ENCODE measurements at places on chromosomes 16 and 17. TPM values are rescaled to one million over a fixed set of nuclear protein-coding genes. Genes with fewer than 3 reads are reported as not detected.

- H3K4me3 ChIP-seq = peak overlapping the region; percentile 72
- H3K27ac ChIP-seq = peak overlapping the region; percentile 76
- peaks cover 55% of the 10 kb centered on the region for H3K4me1 ChIP-seq
- H3K36me3 ChIP-seq = no peaks in the 10 kb centered on the region
- no peaks in the 10 kb centered on the region for H3K27me3 ChIP-seq
These were observed 4.1 kb upstream of the NHERF1 start for GRCh38 chr17:74744349-74744713.

Gene FN3K
- total RNA-seq = 1.6 TPM

- peaks cover 14% of the 10 kb centered on the region for H3K4me1 ChIP-seq
- no peak for DNase-seq
- H3K4me3 ChIP-seq = no peak overlapping the region
- peaks cover 7% of the 10 kb centered on the region for H3K27me3 ChIP-seq
- H3K36me3 ChIP-seq = no peaks in the 10 kb centered on the region
These were observed 423 bp upstream of the ASGR2 start for GRCh38 chr17:7114875-7115614.

DNA sequence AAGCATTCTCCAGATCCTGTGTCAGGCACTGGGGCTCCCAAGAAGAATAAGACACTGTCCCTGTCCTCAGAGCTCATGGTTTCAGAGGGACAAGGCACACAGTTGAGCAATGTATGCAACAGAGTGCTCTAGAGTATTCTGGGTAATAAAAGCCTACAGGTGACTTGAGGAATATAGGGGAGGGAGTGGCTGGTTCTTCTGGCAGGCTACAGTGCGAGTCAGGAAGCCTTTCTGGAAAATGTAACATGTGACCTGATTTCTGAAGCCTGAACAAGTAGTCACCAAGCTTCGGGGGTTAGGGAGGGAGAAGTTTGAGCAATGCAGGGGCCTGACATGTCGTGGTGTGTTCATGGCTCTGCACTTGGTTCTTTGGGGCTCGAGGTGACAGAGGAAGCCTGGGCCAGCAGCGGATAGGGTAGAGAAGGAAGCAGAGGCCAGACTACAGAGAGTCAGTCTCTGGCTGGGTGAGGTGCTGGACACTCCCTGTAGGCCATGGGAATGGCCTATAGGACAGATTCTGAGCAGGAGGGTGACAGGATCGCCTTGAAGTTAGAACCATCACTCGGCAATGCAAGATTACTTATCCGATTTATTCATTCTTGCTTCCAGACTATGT is 16.0 kb upstream of the LRRC75A start:
- H3K27me3 ChIP-seq = no peaks in the 10 kb centered on the region
- no peak for DNase-seq
- no peaks in the 10 kb centered on the region for H3K36me3 ChIP-seq
- no peak overlapping the region for H3K4me3 ChIP-seq
- H3K27ac ChIP-seq = no peak overlapping the region

- no peaks in the 10 kb centered on the region for H3K36me3 ChIP-seq
- no peaks in the 10 kb centered on the region for H3K4me1 ChIP-seq
- peaks cover 17% of the 10 kb centered on the region for H3K27me3 ChIP-seq
These were observed 78.4 kb downstream of the VAT1L start for GRCh38 chr16:77866752-77867151.

DNA sequence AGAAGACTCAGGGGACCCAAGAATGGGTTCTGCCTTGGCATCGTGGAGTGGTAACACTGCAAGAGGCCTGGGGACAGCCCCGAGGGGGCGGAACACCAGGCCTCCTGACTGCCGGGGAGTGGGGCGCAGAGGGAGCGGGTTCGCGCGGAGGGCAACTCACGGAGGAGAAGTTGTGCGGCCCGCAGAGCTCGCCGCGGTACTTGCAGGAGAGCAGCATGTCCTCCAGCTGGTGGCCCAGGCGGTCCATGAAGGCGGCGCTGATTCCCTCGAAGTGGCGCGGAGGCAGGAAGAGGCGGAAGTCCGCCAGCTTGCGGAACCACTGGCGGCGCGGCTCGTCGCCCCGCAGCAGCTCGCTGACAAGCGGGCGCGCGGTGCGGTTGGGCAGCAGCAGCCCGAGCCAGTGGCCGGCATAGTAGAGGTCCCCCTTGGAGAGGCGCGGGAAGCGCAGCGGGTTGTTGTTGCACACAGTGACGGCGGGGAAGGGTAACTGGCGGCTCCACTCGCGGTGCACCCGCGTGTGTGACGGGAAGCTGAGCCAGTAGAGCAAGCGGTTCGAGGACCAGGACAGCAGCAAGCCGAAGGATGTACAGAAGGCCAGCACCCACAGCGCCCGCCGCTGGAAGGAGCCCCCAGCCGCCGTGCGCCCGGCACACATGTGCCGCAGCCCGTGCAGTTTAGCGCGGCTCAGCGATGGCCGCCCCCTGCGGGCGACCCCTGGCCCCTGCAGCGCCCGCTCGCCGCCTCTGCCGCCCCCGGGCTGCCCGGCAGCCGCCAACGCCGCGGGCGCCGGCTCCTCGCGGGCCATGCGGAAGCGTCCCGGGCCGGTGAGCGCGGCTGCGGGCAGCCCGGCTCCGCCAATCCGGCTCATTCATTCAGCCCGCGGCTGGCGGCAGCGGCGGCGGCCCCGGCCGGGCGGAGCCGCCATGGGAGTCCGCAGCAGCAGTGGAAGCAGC is 1.6 kb downstream of the ASIC2 start:
- H3K4me3 ChIP-seq = peak overlapping the region; percentile 47
- H3K27me3 ChIP-seq = peaks cover 44% of the 10 kb centered on the region
- H3K27ac ChIP-seq = no peak overlapping the region
- peaks cover 3% of the 10 kb centered on the region for H3K4me1 ChIP-seq
- no peak for DNase-seq

Gene ADAM11
- 0.31 TPM for total RNA-seq

GRCh38 chr16:70753694-70754325 is 47.1 kb downstream of the VAC14 start:
- H3K27me3 ChIP-seq = no peaks in the 10 kb centered on the region
- H3K36me3 ChIP-seq = no peaks in the 10 kb centered on the region
- no peak for DNase-seq
- H3K27ac ChIP-seq = no peak overlapping the region
- H3K4me1 ChIP-seq = no peaks in the 10 kb centered on the region

Gene ZSCAN32
- 12.6 TPM for total RNA-seq

DNA sequence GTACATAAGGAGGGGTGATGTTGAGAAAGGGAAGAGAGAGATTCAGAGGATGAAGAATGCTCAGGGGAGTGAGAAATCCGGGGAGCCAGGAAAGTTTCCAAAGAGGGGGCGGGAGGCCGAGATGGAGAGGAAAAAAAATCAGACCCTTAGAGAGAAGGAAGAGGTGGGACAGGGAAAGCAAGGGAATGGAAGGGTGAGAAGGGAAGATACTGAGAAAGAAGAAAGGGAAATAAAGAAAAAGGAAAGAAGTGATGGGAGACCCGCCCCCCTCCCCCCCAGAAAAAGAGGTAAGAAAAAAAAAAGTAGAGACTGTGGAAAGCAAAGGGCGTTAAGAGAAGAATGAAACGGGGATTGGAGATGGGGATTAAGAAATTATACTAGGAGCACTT is 507 bp downstream of the DYNLRB2 start:
- H3K36me3 ChIP-seq = peaks cover 9% of the 10 kb centered on the region
- H3K4me1 ChIP-seq = peaks cover 18% of the 10 kb centered on the region
- no peak for DNase-seq
- peak overlapping the region; percentile 97 for H3K4me3 ChIP-seq
- peaks cover 8% of the 10 kb centered on the region for H3K27me3 ChIP-seq
- H3K27ac ChIP-seq = peak overlapping the region; percentile 96

GRCh38 chr16:65002265-65002664 is 119.6 kb downstream of the CDH11 start:
- H3K27ac ChIP-seq = no peak overlapping the region
- H3K4me3 ChIP-seq = no peak overlapping the region
- no peaks in the 10 kb centered on the region for H3K27me3 ChIP-seq
- H3K36me3 ChIP-seq = no peaks in the 10 kb centered on the region

- peak overlapping the region; percentile 74 for H3K4me3 ChIP-seq
- H3K4me1 ChIP-seq = peaks cover 15% of the 10 kb centered on the region
- peak overlapping the region; percentile 64 for H3K27ac ChIP-seq
- DNase-seq = peak; percentile 84
- H3K27me3 ChIP-seq = no peaks in the 10 kb centered on the region
These were observed 17.3 kb upstream of the HEXD start for GRCh38 chr17:82400830-82401229.

Gene CSH2
- not detected for total RNA-seq

- peaks cover 5% of the 10 kb centered on the region for H3K27me3 ChIP-seq
- H3K4me3 ChIP-seq = no peak overlapping the region
- no peaks in the 10 kb centered on the region for H3K36me3 ChIP-seq
- H3K27ac ChIP-seq = peak overlapping the region; percentile 19
These were observed 10.6 kb upstream of the SMG1 start for GRCh38 chr16:18936727-18937340.

GRCh38 chr16:77414752-77415231 is 20.0 kb downstream of the ADAMTS18 start:
- no peaks in the 10 kb centered on the region for H3K4me1 ChIP-seq
- no peak for DNase-seq
- H3K27me3 ChIP-seq = peaks cover 15% of the 10 kb centered on the region
- H3K4me3 ChIP-seq = no peak overlapping the region
- no peak overlapping the region for H3K27ac ChIP-seq

DNA sequence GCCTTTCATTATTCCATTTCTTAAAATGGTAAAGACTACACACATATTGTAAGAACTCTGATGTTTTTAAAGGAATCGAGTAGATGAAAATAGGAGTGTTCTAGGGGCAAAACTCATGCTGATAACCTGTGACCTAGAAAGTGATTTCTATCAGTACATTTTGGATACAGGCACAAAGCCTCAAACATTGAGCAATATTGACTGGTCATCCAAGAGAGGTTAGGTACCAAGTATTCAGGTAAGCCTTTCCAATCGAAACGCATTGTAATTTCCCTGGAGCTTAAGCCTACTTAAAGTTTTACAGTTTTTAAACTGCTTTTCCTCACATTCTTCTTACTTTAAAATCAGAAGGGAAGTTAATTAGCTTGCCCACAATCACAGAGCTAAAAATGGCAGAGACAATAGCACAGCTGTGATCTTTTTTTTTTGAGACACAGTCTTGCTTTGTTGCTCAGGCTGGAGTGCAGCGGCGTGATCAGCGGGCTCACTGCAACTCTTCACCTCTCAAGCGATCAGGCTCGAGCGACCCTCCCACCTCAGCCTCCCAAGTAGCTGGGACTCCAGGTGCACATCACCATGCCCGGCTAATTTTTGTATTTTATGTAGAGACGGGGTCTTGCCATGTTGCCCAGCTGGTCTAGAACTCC is 3.3 kb downstream of the GOT2 start:
- no peak for DNase-seq
- H3K27me3 ChIP-seq = no peaks in the 10 kb centered on the region
- peaks cover 27% of the 10 kb centered on the region for H3K4me1 ChIP-seq
- H3K4me3 ChIP-seq = no peak overlapping the region
- H3K27ac ChIP-seq = no peak overlapping the region

DNA sequence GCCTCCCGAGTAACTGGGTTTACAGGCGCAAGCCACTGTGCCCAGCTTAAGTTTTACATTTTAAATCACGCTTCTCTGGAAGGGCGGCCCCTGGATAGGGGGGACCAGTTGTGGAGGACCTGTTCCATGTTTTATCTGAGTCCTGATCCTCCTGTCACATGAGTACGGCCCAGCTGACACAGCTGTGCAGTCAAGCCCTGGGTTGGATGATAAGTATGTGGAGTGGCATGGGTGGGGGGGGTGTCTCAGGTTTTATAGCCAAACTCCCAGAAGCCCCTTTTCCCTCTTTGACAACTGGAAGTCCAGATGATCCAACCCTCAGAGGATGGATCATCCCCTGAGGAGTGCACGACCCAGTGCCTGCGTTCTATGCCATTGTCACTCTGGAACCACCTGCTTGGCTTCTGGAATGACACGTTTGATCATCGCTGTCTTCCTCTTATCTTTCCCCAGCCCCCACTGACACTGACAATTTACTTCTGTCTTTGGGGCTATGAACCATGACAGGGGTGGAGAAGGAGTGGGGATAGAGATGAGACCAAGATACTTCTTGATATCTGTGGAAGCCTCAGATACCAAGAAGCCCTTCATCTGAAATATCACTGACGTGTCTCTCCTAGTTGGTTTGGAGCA is 191.2 kb downstream of the MSI2 start:
- DNase-seq = no peak
- no peaks in the 10 kb centered on the region for H3K36me3 ChIP-seq
- H3K27ac ChIP-seq = no peak overlapping the region
- peaks cover 28% of the 10 kb centered on the region for H3K4me1 ChIP-seq
- peaks cover 35% of the 10 kb centered on the region for H3K27me3 ChIP-seq
- no peak overlapping the region for H3K4me3 ChIP-seq

DNA sequence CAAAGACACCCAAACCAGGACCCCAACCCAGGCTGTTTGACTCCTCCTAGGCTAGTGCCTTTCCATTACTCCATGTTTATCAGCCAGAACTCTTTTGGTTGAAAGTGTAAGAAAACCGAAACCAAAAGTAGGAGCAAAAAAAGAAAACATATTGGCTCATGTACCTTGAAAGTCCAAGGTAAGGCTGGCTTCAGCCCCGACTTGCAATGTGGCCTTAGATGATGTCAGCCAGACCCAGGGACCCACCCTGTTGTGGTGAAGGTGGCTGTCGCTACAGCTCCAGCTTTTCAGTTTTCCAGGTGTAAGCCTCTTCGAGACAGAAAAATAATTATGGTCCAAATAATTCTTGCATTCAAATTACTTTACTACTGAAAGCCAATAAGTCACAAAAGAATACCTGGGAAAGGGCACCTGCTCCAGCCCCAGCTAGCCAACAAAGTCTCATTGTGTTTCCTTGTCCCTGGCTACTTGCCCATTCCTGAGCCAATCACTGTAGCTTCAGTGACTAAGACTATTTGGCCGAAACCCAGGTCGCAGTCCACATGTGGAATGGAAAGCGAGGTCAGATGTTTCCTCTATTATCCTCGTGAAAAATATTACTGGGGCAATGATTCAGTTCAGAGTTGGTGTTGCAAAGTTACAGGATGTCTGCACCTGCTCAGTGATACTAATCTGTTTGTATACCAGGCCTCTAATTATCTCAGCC is 20.7 kb downstream of the DNAH9 start:
- no peaks in the 10 kb centered on the region for H3K36me3 ChIP-seq
- no peak for DNase-seq
- H3K4me3 ChIP-seq = no peak overlapping the region
- no peak overlapping the region for H3K27ac ChIP-seq
- H3K4me1 ChIP-seq = no peaks in the 10 kb centered on the region

Gene BEAN1
- not detected for total RNA-seq

Gene CNTNAP4
- not detected for total RNA-seq

- no peaks in the 10 kb centered on the region for H3K36me3 ChIP-seq
- no peaks in the 10 kb centered on the region for H3K4me1 ChIP-seq
- peak; percentile 51 for DNase-seq
These were observed 2.7 kb upstream of the SEPTIN12 start for GRCh38 chr16:4790871-4791270.

DNA sequence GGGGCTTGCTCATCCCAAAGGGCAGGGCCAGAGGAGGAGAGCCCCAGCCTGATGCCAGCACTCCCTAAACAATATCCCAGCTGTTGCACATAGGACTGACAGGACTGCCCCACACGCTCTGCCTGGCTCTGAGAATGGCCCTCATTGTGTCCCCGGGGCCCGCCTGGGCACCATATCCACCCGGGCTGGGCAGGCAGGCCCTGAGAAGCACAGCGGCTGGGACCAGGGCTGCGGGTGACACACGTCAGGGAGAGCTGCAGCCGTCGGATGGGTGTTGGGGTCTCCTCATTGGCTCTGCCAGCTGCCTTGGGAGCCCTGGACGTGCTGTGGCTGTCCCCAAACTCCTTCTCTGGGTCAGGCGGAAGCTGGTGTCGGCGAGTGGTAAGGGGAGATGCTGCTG is 4.2 kb downstream of the BCAR1 start:
- H3K4me3 ChIP-seq = no peak overlapping the region
- H3K36me3 ChIP-seq = no peaks in the 10 kb centered on the region
- H3K4me1 ChIP-seq = peaks cover 5% of the 10 kb centered on the region
- peaks cover 14% of the 10 kb centered on the region for H3K27me3 ChIP-seq
- H3K27ac ChIP-seq = no peak overlapping the region

Data from natural killer cell treated with Interleukin-12 subunit alpha and Interleukin-12 subunit beta and Interleukin-15 and Interleukin-18, amount 100 ng/mL, for 72 hours (primary cell).